ENCODE measurements at places on chromosomes 1 and 21.
A peak's percentile ranks its signal among the peaks of the same experiment; 100 is the strongest.

GRCh38 chr1:40476924-40477677, at the start of gene ZFP69:
ZFP69 (plus strand) TSS chr1:40477290; CDS start chr1:40479362, 2,072 bp downstream.
- peak; percentile 74 for DNase-seq

- DNase-seq, result no peak
Measured at GRCh38 chr1:31535561-31535960, 40.8 kb upstream of the TINAGL1 start.

GRCh38 chr1:109274533-109275476, 8.1 kb downstream of the PSRC1 start:
- DNase-seq, result peak; percentile 78

GRCh38 chr1:185972096-185972850, 238.1 kb downstream of the HMCN1 start:
- no peak for DNase-seq

GRCh38 chr1:119372503-119373086, 4.0 kb downstream of the HAO2 start:
- DNase-seq, result peak; percentile 10

DNA sequence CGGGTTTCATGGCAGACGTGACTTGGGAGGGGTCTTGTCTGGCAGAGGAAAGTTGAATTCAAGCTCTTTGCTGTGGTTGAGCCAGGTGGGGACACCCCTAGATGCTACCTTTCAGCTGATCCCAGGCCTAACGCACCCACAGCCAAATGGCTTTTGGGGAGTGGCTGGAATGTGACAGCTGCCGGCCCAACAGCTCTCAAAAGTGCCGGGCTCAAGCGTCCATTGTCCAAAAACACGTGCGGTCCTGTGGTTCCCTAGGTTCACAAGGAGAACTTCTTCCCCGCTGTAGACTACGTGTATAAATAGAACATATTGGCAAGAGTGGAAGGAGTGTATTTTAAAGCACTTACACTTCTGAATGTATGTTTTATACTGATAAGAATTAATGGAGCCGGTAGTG, 87.1 kb upstream of the ARHGEF16 start:
- no peak for DNase-seq

DNA sequence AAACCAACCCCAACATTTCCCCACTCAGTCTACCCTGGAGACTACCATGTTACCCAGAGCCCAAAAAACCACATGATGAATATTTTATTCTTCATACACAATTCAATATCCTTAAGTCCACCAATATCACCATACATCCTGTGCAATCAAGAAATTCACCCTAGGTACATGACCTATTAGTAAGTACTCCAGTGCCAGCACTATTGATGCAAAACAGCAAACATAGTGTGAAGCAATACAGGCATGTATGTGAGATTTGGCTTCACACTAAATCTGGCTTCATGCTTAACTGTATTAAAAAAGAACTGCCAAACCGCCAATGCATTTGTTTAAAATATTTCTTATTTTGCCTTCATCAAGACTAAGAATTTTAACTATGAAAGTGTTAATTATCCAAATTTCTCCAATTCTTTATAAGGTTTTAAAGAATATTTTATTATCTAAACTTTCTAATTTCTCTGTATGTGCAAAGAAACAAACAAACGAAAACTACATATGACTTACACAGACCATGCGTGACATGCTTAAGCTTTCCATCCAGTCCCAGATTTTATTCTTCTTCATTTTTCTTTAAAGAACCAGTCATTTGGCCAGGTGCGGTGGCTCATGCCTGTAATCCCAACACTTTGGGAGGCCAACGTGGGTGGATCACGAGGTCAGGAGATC, 22.4 kb upstream of the TMEM125 start:
- DNase-seq, result no peak

GRCh38 chr21:44079846-44080245, 27.4 kb upstream of the PWP2 start:
- no peak for DNase-seq

- DNase-seq, result no peak
Measured at GRCh38 chr1:227607336-227607898, 44.1 kb downstream of the ZNF678 start.

GRCh38 chr21:41925767-41926116, 28.1 kb downstream of the C2CD2 start:
- no peak for DNase-seq

DNA sequence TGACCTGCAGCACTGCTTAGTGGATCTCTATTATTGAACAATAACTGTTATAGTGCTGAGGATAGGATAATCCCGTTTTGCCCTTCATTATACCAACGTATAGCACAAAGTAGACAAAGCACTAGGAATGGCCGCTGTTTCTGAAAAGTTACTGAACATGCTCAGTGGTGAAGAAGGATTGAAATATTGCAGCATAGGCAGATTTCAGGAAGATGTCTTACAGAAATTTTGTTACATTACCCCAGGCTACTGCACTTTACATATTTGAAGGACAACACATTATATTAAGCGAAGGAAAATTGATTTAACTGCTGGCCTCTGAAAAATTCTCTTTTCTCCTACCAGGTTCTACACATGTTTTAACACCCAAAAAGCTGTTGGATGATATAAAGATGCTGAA, 48.5 kb downstream of the AKNAD1 start:
- no peak for DNase-seq

DNA sequence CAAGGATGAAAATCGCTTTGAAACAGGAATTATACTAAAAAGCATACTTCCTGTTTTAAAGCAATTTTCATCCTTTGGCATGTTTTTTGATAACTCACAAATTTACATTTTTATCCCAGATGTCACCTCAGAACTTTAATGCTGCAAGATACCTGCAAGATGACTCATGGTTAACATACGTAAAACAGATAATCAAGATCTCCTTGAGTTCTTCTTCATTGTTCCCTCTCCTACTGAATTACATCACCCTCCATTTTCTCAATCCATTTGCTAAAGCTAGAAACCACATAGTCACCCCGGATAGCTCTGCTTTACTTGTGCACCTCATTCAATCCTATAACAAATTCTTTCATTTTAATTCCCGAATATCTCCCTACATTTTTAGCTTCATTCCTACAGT, 1114.2 kb downstream of the PLA2G4A start:
- peak; percentile 11 for DNase-seq

DNA sequence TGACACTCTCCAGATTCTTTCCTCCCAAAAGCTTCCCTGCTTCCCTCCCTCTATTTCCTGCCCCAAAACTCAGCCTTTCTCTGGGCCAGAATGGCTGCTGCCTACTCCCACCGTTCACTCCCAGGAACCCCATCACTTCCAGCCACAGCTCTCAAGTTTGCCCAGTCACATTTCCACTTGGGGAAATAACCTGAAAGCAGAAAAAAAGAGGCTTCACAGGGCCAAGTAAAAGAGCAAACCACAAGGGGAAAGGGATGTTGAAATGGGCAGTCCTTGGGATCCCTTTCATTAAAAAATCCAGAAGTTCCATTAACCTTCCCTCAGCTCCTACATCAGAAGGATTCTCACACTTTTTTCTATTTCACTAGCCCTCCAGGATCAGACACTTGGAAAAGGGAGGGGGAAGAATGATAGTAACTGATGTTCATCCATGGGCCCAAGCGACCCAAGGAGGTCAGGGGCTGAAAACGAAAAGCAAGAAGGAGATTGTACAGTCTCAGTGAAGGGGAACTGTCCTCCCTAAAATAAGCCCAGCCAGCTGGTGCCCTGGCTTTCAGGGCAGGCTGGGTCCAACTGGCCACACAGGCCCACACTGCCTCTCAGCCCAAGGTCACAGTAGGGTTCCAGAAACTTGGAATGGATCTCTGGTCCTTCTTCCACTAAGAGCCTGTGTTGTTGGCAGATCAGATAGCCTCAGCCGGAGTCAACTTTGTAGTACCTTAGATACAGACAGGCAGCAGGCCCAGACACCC, 49.7 kb downstream of the DMAP1 start:
- DNase-seq, result no peak

- DNase-seq, result peak; percentile 33
Measured at GRCh38 chr1:192809307-192810252, 741 bp downstream of the RGS2 start.

Measured in MV-4-11 (cell line).